ENCODE measurements at places on chromosomes 5 and 9.

DNA sequence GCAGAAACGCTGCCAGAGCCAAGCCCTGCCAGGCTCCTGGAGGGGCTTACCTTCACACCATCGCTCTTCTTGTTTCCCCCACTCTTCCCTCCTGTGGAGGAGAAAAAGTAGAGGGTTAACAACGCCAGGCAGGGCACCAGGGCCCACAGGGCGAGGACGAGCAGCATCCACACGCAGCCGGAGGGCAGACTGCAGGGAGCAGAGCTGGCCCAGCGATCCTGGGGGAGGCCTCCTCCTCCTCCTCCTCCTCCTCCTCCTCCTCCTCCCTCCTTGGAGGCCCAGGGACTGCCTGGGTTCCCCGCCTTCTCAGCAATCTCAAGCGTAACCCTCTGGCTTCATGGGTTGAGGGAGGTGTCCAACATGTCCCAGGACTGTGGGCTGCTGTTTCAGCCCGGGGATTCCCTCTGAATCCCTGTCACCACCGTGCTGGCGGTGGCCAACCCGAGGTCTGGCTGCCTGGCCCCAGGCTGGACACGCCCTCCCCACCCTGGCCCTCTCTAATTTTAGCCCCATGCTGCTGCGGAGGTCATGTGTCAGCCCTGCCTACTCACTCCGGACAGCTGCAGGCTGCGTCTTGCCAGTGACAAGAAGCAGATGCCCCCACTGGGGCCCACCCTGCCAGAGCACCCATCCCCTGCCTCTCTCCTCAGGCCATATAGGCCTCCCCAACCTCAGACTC is 44.3 kb downstream of the CAMK2A start:
- DNase-seq = no peak

DNA sequence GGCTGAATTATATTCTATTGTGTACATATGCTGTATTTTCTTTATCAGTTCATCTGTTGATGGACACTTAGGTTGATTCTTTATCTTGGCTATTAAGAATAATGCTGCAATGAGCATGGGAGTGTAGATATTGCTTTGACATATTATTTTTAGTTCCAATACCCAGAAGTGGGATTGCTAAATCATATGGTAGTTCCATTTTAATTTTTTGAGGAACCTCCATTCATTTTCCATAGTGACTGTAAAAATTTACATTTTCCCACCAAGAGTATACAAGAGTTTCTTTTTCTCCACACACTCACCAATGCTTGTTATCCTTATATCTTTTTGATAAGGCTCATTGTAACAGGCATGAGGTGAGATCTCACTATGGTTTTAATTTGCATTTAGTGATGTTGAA is 19.4 kb downstream of the JAK2 start:
- DNase-seq = no peak

DNA sequence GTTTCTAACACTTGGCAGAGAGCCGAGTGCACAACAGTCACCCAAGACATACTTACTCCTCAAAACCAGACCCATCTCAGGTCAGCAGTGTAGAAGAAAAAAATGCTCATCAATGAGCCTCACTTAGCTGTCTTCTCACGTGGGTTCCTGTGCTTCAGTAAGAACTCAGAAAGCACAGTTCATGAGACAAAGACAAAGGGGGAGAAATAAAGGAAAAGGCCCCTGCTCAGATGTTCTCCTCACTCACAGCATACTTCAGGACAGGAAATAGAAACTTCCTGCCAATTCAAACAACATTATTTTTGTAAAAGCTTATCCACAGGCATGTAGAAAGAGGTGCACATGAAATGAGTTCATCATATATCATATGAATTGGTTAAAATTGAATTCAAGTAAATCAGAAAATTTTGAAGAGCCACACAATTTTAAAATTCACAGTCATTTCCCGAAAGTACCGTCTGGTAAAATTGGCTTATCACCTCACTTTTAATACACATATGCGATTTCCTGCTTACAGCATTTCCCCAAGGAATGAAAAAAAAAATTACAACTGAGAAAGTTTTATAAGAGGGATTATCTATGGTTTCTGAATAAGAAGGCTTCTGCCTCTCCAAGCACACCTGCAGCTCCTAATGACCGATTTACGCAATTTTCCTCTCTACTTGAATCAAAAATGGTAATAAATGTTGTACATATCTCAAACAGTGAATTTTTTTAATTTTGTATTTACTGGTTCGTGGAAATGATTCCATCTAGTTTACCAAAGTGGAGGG is 328.3 kb downstream of the TMEM167A start:
- no peak for DNase-seq

DNA sequence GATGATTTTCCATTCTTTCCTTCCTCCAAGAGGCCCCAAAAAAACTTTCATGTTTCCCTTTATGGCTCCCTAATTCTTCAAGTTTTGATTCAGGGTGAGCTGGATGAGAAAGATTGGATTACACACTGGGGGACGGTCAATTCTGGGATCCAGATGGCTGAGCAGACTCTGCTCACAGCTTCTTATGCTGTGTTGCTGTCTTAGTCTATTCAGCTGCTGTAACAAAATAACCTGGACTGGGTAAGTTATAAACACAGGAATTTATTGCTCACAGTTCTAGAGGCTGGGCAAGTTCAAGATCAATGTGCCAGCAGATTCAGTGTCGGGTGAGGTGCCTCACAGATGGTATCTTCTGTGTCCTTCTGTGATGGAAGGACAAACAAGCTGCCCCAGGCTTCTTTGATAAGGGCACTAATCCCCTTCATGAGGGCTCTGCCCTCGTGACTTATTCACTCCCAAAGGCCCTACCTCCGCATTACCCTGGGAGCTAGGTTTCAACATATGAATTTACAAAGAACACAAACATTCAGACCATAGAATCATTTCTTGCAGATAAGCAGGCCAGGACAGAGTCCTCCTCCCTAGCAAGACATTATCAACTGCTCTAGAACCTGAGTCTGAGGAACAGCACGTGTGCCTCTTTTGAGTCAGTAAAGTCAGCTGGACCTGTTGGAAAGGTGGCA is 23.1 kb upstream of the SMAD5 start:
- DNase-seq = no peak

- DNase-seq = no peak
Measured at GRCh38 chr9:121883281-121884056, 209.6 kb downstream of the TTLL11 start.

Measured in right renal cortex interstitium (tissue), 3 donors.